Esophagus squamous epithelium (tissue), 5 donors: ENCODE measurements at places on chromosomes 13 and 19.
A peak's percentile ranks its signal among the peaks of the same experiment; 100 is the strongest.

- H3K27me3 ChIP-seq: peaks cover 51% of the 10 kb centered on the region
- no peak overlapping the region for H3K27ac ChIP-seq
- H3K36me3 ChIP-seq: no peaks in the 10 kb centered on the region
- H3K4me3 ChIP-seq: peak overlapping the region; percentile 39
- DNase-seq: no peak
Measured at GRCh38 chr13:112073245-112074138, 6.5 kb downstream of the SOX1 start.

DNA sequence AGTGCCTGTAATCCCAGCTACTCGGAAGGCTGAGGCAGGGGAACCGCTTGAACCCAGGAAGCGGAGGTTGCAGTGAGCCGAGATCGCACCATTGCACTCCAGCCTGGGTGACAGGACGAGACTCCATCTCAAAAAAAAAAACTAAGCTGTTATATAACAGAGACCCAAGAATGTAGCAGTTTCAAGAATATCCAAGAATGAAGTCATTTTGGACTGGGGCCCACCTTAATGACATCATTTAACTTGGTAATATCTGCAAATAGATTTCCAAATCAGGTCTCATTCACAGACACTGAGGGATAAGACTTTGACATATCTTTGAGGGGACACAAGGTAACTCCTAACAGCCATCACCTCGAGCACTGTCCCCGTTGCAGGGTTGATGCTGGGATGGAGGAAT lies 36.5 kb upstream of the MRI1 start:
- no peaks in the 10 kb centered on the region for H3K36me3 ChIP-seq
- H3K27ac ChIP-seq: no peak overlapping the region
- no peak for DNase-seq
- H3K4me3 ChIP-seq: no peak overlapping the region
- no peaks in the 10 kb centered on the region for H3K27me3 ChIP-seq

- no peak for DNase-seq
- no peaks in the 10 kb centered on the region for H3K4me1 ChIP-seq
- no peaks in the 10 kb centered on the region for H3K36me3 ChIP-seq
Measured at GRCh38 chr13:81987677-81988357, 1646.9 kb upstream of the SPRY2 start.

DNA sequence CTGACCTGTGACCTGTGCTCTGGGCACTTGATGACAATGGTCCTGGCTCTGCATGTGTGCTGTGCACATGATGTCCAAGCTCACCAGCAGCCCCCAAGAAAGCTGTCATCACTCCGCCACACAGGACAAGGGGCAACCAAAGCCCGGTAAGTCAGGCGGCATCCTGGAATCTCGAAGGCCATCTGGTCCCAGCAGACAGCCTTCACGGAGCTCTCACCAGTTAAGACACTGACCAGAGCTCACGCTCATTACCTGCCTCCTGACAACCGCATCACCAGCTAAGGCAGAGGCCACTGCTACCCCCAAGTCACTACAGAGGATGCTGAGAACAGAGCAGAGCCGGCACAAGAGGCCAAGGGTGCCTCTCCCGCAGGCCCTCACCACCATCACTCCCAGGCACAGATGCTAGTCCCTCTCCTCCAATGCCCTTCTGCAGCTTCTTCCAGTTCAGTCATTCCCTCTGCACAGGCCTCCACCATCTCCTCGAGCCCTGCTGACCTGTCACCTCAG lies 10.6 kb downstream of the PPP6R1 start:
- peaks cover 39% of the 10 kb centered on the region for H3K4me1 ChIP-seq
- H3K36me3 ChIP-seq: peaks cover 30% of the 10 kb centered on the region
- no peak overlapping the region for H3K27ac ChIP-seq
- DNase-seq: no peak
- no peaks in the 10 kb centered on the region for H3K27me3 ChIP-seq

GRCh38 chr13:43266936-43267615 lies 243.7 kb downstream of the DNAJC15 start:
- H3K27me3 ChIP-seq: no peaks in the 10 kb centered on the region
- H3K27ac ChIP-seq: no peak overlapping the region
- H3K4me1 ChIP-seq: peaks cover 30% of the 10 kb centered on the region
- H3K4me3 ChIP-seq: no peak overlapping the region
- no peak for DNase-seq

GRCh38 chr13:110046811-110047210 lies 260.1 kb downstream of the COL4A1 start:
- peaks cover 4% of the 10 kb centered on the region for H3K4me1 ChIP-seq
- H3K27ac ChIP-seq: no peak overlapping the region
- DNase-seq: no peak
- no peak overlapping the region for H3K4me3 ChIP-seq
- no peaks in the 10 kb centered on the region for H3K36me3 ChIP-seq

DNA sequence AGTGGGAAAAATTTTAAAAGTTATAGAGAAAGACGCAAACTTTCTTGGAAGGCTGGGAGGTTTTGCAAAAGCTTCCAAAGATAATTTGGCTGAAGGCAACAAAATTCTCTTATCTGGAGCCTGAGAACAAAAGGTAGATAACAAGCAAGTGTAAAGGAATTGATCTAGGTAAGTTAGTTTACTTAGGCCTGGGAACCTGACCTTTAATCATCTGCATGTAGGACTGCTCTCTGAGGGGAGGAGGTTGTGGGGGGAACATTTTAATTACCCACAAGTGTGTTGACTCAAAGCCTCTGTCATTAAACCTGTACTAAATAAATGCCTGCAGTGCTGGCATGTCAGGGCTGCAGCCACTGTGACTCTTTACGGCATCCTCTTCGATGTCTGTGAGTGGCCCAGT lies 532.3 kb upstream of the SLITRK5 start:
- H3K4me1 ChIP-seq: no peaks in the 10 kb centered on the region
- DNase-seq: no peak
- no peaks in the 10 kb centered on the region for H3K36me3 ChIP-seq
- no peaks in the 10 kb centered on the region for H3K27me3 ChIP-seq
- H3K27ac ChIP-seq: no peak overlapping the region
- H3K4me3 ChIP-seq: no peak overlapping the region

DNA sequence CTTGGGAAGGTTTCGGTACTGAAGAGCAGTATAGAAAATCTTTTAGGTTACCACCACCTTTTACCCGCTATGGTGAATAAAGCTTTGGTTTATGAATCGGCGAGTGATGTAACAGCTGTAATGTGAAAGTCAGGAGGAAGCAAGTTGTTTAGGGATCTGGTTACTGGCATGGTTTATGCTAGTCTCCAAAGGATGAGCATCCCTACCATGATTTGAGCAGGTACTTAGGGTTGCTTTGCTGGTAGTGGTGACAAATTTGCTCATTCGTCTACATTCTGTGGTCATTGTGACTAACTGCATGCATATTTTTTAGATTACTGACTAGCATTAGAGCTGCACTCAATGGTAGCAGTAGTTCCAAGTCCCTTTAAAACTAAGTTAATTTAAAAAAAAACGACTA lies 104.1 kb downstream of the FRY start:
- peaks cover 6% of the 10 kb centered on the region for H3K4me1 ChIP-seq
- H3K36me3 ChIP-seq: no peaks in the 10 kb centered on the region
- DNase-seq: no peak
- no peaks in the 10 kb centered on the region for H3K27me3 ChIP-seq
- no peak overlapping the region for H3K4me3 ChIP-seq
